Ovary (tissue), 10 donors: ENCODE measurements at places on chromosomes 2 and 18.

DNA sequence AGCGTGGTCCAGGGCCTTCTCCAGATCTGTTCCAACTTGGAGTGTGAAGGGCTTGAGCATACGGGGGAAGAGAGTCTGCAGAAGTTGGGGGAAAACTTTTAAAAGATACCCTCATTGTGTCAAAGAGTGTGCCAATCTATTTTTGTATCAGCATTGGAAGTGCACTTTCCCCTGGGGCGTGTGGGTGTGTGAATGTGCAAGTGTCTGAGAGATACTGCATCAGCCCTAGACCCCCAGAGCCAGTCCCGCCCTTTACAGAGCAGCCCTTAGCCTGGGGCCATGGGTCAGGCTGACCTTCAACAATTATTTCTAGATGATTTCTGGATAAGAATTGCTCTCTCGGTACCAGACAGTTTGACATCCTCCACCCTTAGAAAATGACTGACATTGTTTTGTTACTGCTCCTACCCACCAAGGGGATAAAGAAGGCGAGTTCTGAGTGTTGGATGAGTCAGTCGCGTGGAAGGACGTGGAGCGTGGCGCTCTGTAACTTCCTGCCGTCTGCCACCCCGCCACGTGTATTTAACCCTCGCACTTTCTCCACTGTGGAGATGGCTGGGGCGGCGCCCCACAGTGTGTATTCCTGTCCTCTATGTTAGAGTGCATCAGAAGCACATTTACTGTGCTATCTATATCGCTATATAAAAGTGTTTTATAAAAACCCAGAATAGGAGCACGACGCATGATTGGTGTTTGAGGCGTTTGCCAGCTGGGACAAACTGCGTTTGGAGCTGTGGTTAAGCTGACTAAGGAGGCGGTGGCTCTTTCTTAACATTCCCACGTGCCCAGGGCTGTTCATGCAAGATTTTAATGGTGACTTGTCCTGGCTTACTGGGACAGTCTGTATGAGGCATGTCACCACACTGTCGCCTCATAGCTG lies 122.6 kb downstream of the CABLES1 start:
- DNase-seq: no peak

GRCh38 chr2:177328056-177328455 lies 63.5 kb upstream of the NFE2L2 start:
- no peak for DNase-seq

GRCh38 chr2:65788556-65788955 lies 356.2 kb upstream of the SPRED2 start:
- no peak for DNase-seq

DNA sequence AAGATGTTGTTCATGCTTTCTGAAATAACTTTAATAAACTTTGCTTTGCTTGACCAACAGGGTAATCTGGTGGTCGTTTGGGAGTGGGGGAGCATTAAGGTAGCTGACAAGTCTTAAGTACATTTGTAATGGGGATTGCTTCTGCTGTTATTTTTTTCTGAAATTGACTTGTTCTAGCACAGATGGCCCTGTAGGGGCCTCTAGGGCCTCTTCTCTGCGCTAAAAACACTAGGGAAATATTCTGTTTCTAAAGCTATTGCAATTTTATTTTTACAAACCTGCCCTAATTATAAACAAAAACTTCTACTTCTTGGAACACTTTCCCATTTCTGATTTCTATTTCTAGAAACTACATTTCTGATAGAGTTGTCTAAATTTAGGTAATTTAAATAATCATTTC lies 191.3 kb upstream of the KCNJ3 start:
- no peak for DNase-seq

DNA sequence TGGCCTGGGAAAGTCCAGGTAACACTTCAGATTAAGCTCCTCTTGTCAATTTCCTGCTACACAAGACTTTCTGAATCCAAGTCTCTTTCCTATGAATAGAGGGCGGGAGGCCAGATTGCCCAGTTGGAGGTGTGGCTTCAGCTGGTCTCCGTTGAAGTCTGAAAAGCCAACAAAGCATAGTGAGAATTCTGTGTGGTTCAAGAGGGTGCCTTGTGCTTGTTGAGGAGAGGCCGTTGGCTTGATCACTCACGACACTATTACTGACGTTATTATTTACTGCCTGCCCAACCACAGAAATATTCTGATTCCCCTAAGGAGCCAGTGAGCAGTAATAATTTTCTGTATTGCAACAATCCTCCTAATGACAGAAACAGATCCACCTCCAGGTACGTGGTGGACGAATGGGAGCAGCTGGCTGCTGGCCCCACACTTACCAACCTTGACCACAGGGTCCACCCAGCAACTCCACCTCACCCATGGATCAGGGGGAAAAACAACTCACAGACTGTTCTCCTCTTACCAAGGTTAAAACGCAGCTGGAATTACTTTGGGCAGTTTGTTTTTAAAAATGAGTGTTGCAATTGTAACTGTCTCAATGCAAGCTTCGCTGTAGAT lies 21.9 kb downstream of the NRP2 start:
- peak; percentile 56 for DNase-seq

- DNase-seq: no peak
These were observed 304.7 kb upstream of the SYT4 start for GRCh38 chr18:43581936-43582519.

DNA sequence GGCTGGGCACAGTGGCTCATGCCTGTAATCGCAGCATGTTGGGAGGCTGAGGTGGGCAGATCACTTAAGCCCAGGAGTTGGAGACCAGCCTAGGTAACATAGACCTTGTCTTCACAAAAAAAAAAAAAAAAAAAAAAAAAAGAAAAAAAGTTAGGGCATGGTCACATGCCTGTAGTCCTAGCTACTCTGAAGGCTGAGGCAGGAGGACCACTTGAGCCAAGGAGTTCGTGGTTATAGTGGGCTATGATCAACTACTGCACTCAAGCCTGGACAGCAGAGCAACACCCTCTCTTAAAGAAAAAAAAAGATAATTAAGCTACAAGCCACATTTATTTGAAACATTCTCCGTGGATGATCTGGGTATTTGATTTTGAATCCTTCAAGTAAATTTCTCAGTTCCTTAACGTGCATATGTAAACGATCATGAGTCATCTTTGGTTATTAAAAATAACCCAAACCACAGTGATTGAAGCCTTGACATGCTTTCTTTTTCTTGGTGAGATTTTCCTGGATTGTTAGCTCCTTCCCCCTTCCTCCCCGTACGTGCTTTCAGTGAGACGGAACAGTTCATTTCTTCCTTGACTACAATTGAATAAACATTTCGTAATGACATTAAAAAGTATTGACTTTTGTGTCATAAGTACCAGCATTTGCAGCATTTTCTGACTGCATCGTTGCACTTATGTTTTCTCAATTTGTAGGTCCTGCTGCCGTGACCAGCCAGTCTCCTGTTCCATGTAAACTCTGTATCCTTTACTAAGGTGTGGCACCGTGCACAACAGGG lies 20.3 kb downstream of the RMC1 start:
- DNase-seq: no peak

DNA sequence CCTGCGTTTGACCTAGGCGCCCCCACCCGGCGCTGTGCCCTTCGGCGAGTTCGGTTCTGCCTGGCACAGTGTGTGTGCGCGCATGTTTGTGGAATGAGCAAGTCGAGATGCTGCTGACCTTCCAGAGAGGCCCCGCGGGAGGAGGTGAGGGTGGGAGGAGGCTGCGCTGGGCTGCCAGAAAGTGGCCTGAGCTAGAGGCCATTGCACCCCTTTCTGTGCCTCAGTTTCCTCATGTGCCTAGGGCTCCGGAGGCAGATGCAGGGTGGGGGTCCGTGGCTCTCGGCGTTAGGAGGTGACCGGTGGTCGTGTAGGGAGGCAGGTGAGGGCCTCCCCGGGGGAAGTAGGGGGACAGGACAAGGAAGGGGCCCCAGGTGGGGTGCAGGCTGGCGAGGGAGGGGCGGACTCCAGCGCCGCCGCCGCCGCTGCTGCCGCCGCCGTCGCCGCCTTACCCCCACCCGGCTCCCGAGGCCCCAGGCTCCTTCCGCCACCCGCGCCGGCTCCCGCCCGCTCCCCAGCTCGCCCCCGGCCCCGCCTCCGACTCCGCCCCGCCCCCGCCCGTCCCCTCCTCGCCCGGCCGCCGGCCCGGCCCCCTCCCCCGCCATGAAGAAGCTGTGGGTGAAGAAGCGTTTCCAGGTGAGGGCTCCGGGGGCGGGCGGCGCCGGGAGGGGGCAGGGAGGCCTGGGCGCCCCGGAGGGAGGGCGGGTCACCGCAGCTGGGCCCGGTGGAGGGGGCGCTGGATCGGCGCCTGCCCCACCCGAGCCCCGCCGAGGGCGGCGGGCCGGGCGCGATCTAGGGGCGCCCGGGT lies 7.0 kb downstream of the SPEG start:
- peak; percentile 71 for DNase-seq

DNA sequence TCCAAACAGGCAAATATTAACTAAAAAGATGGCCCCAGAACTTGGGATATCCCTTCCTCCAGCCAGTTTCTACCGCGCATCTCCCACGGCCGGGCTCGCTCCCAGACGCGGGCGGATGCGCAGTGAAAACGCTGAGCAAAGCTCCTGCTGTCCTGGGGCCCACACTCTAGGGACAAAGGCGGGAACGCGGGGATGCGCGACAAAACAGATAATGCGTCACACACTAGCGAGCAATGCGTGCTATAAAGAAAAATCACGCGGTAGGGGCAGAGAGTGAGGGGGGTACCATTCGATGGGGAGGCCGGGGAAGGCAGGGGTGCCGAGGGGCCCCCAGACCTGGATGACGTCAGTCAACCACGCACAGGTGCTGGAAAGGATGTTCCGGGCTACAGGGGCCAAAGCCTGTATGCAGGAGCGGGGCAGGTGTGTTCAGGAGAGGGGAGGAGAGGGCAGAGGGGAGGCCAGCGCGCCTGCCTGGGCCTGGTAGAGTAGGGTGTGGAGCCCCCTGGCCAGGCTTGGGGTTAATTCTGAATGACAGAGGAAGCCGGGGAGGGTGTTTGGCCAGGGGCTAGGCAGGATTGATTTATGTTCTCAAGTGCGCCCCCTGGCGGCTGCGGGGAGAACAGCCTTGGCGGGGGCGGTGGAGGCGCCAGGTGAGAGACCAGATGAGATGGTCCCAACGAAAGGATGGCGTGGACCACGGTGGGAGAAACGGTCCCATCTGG lies 14.9 kb upstream of the ITM2C start:
- no peak for DNase-seq

GRCh38 chr2:128685841-128686496 lies 367.3 kb upstream of the HS6ST1 start:
- no peak for DNase-seq
